ENCODE measurements at places on chromosomes 16 and 17. TPM values are rescaled to one million over a fixed set of nuclear protein-coding genes. Genes with fewer than 3 reads are reported as not detected.
A peak's percentile ranks its signal among the peaks of the same experiment; 100 is the strongest.

GRCh38 chr16:13906168-13907089 lies 13.5 kb upstream of the ERCC4 start:
- H3K4me3 ChIP-seq: no peak overlapping the region
- H3K4me1 ChIP-seq: no peaks in the 10 kb centered on the region
- DNase-seq: no peak
- no peaks in the 10 kb centered on the region for H3K27me3 ChIP-seq
- H3K36me3 ChIP-seq: no peaks in the 10 kb centered on the region

- H3K4me3 ChIP-seq: no peak overlapping the region
- H3K36me3 ChIP-seq: no peaks in the 10 kb centered on the region
- no peak for DNase-seq
- H3K27me3 ChIP-seq: no peaks in the 10 kb centered on the region
These were observed 9.8 kb upstream of the KIF19 start for GRCh38 chr17:74316220-74316619.

The CWC25 gene
- total RNA-seq: 42.0 TPM

The C16orf46 gene
- total RNA-seq: 3.4 TPM

DNA sequence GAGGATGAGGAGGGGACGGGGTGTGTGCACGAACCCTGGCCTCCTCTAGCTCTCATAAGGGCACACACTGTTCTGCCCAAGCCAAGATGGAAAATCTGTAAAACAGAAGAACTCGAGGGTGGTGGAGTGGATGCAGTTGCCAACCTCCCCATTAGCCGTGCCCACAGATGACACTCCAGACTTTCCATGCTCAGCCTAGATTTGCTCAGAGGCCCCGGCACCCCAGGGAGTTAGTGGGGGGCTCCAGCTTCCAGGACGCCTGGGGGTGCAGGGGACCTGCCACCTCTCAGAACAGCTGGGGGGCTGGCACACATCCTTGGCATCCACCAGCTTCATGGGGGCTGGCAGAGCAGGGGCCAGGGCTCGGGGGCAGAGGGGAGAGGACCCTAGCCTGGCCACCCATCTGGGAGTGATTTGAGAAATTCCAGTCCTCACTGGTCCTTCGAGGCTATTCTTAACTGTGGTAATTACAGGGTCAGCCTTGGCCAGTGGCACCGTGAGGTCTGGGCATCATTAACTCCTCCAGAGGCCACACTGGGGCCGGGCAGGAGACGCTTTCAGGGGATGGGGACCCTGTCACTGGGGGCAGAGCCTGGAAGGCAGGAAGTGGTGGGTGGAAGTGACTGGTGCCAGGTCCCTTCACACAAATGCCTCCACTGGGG lies 14.3 kb downstream of the VASN start:
- peaks cover 15% of the 10 kb centered on the region for H3K4me1 ChIP-seq
- no peak overlapping the region for H3K4me3 ChIP-seq
- H3K27me3 ChIP-seq: no peaks in the 10 kb centered on the region
- H3K27ac ChIP-seq: peak overlapping the region; percentile 66
- DNase-seq: no peak
- H3K36me3 ChIP-seq: peaks cover 4% of the 10 kb centered on the region

The PERCC1 gene
- not detected for total RNA-seq

DNA sequence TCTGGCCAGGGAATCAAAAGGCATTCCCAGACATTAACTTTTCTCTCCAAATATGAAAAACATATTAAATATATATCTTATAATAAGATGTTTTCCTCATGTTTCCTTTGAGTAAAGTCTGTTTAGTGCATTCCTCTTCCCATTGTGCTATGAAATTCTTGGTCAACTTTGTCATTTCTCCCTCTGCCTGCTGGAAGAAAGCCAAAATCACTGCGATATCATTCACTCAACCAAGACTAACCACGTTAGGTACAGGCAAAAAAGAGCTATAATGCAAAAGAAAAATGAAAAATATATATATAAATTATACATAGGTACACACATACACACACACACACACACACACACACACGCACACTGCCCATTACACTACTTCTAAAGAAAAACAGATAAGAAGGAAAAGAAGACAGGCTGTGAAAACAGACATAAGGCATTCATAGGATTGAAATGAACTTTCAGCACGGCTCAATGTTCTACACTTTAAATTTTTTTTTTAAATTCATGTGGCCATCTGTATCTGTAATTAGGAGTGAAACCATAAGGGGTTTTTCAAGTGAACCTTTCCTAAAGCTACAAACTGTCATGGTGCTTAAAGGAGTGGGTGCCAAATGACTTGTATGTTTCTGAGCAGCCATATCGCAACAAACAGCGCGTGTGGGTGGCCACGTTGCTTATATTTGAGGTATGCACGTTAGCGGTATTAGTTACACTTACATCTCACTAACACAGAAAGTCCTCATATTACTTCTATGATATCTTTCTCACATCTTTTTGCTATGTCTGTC lies 71.6 kb upstream of the PSMD7 start:
- no peak overlapping the region for H3K27ac ChIP-seq
- no peak overlapping the region for H3K4me3 ChIP-seq
- no peaks in the 10 kb centered on the region for H3K27me3 ChIP-seq
- no peaks in the 10 kb centered on the region for H3K4me1 ChIP-seq

GRCh38 chr17:411421-412120 lies 59.0 kb upstream of the RPH3AL start:
- no peaks in the 10 kb centered on the region for H3K27me3 ChIP-seq
- DNase-seq: no peak
- H3K27ac ChIP-seq: no peak overlapping the region
- no peaks in the 10 kb centered on the region for H3K36me3 ChIP-seq
- H3K4me3 ChIP-seq: no peak overlapping the region

The ZDHHC1 gene
- 19.3 TPM for total RNA-seq

DNA sequence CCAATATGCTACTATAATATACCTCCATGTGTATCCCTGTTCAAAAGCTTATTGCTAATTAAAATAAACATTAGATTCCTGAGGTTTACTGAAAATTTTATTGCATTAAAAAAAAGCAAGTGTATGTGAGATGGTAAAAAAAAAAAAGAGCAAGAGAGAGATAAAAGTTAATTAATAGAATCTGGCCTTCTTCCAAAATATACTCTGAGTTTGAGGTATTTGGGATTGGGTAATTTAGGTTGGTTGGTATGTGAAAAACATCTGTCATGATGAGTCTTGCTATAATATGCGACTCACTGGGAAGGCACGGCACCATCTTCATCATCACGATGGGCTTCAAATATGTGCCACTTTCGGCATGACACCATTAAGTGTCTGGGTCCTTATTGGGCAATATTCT lies 711.1 kb upstream of the SOX9 start:
- no peaks in the 10 kb centered on the region for H3K27me3 ChIP-seq
- no peak for DNase-seq
- no peaks in the 10 kb centered on the region for H3K4me1 ChIP-seq
- no peak overlapping the region for H3K4me3 ChIP-seq
- no peak overlapping the region for H3K27ac ChIP-seq

DNA sequence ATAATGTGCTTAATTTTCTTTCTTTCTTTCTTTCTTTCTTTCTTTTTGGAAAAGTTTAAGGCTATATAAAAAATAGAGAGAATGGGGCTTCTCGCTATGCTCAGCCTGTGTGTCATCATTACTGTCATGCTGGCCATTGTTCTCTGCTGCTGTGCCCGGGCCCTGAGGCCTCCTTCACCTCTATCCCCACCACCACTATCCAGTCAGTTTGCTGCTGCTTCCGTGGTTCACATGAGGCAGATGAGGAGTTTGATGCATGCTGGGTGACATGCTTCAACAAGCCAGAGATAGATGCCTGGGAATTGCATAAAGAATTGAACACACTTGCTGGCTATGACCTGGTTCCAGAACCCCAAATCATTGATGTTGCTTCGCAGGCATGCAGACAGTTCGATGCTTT lies 36.3 kb downstream of the PITPNC1 start:
- H3K27me3 ChIP-seq: no peaks in the 10 kb centered on the region
- no peaks in the 10 kb centered on the region for H3K36me3 ChIP-seq
- H3K4me3 ChIP-seq: no peak overlapping the region
- no peak overlapping the region for H3K27ac ChIP-seq

DNA sequence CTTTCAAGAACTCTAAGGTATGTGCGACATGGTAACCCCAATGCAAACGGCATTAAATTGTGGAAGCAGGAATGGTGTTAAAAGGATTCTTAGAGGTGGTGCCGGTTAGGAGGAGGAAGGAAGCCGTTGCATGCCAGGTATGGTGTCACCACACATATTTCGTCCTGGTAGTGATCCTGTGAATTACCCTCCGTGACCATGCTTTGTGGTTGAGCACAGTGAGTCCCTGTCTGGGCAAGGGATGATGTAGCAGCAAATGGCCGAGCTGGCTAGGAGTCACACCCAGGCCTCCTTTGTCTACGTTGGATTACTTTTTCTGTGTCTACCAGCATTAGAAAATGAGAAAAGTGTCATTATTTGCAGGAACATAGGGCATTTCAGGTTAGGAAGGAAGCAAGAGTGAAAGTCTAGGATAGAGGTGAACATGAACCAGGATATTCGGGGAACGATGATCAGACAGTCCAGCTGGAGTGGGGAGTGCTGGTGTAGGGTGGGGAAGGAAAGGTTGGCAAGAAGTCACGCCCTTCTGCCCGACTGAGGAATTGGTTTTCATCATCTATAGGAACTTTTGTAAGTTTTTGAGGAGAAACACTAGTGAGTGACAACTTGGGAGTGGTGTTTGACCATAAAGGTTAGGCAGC lies 123.5 kb downstream of the PRKCA start:
- no peaks in the 10 kb centered on the region for H3K36me3 ChIP-seq
- H3K27ac ChIP-seq: no peak overlapping the region
- H3K4me3 ChIP-seq: no peak overlapping the region
- H3K27me3 ChIP-seq: no peaks in the 10 kb centered on the region

- H3K27ac ChIP-seq: no peak overlapping the region
- no peaks in the 10 kb centered on the region for H3K36me3 ChIP-seq
- no peak overlapping the region for H3K4me3 ChIP-seq
These were observed 78.9 kb downstream of the ABCC6 start for GRCh38 chr16:16144416-16144815.
